ENCODE measurements at places on chromosomes 3 and 15.

- no peak for DNase-seq
Measured at GRCh38 chr3:104687362-104687761, 679.3 kb upstream of the ALCAM start.

DNA sequence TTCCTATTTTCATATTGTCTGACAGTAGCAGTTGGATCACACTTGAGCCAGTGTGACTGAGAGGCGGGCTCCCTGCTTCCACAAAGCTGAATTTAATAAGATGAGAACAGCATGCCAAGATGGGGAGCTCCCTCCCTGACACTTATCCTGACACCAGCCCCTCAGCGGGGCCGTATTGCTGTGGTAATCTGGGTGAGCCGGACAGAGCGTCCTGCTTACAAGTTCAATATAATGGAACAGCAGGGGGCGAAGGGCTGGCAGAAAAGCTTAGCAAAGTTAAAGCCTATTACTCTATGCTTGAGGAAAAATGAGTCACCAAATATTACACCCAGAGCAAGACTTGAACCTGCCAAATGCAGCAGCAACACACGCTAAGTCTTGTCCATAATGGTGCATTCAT lies 163.8 kb upstream of the CMC1 start:
- no peak for DNase-seq

DNA sequence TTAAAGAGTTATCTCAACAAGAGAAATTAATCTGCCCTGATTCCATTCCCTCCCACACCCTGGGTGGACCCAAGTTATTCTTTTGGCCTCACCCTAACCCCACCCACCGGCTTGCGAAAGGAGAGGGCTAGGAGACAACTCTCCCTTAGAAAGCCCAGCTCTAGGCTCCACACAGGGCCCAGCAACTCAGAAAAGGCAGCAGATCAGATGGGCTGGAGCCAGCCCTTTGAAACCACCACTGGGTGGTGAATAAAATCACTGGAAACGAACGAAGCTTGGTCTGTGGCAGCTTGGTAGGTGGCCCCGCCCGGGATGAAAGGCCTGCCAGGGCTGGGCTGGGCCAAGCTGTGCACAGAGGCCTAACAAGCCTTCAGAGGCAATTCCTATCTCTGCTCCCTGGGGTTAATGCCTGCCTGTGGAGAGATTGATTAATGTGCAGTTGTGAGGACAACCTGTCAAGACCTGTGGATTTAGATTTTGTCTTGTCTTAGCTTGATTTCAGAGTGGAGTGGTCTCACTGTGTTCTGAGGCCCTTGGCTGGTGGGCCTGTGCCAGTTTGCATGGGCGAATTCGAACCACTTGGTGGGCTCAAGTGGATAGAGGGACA lies 38.8 kb downstream of the BHLHE40 start:
- no peak for DNase-seq

- no peak for DNase-seq
Measured at GRCh38 chr3:83706669-83707068, 1252.1 kb upstream of the CADM2 start.

GRCh38 chr3:61979638-61980037 lies 393.7 kb downstream of the FEZF2 start:
- DNase-seq: no peak
